Activated CD4-positive, alpha-beta T cell treated with anti-CD3 and anti-CD28 coated beads for 1 hour (primary cell): ENCODE measurements at places on chromosomes 5 and 9.

- no peak for DNase-seq
Observed at GRCh38 chr9:74662674-74663073, 165.5 kb downstream of the RORB start.

DNA sequence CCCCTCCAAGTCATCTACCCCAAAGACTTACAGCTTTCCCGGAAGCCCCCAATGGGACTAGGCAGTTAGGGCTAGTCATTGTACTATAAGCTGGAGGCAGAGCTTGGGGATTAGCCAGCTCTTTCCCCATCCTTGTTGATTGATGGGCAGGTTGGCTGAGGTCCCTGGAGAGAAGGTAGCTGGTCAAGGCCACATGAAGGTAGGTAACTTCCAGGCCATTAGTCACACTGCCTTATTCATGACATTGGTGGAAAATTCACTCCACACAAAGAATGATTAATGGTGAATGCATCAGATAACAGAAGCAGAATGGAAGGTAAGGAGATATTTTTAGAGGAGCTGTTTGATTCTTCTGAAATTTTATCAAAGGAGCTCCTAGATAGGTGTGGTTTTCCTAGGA is 49.5 kb upstream of the TGFBR1 start:
- DNase-seq: no peak

- no peak for DNase-seq
Observed at GRCh38 chr9:92661743-92662142, 8.2 kb downstream of the IPPK start.

DNA sequence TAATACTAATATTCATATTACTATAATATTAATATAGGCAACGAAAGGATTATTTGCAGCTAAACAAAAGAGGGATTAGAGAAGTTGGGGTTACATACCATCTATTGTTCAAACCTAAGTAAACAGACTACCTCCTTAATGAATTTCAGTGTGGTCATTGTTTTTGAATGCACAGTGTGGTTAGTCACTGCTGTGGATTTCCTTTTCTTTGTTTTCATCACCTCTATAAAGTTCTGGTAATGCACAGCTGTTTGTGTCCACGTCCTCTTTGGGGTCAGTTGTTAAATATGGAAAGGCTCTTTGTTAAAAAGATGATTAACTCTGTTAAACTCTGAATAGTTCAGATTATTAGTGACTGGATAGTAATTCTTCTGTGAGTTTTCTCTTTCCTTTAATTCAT is 233.6 kb downstream of the MAST4 start:
- no peak for DNase-seq

- no peak for DNase-seq
Observed at GRCh38 chr5:148859703-148860102, 33.3 kb downstream of the ADRB2 start.

DNA sequence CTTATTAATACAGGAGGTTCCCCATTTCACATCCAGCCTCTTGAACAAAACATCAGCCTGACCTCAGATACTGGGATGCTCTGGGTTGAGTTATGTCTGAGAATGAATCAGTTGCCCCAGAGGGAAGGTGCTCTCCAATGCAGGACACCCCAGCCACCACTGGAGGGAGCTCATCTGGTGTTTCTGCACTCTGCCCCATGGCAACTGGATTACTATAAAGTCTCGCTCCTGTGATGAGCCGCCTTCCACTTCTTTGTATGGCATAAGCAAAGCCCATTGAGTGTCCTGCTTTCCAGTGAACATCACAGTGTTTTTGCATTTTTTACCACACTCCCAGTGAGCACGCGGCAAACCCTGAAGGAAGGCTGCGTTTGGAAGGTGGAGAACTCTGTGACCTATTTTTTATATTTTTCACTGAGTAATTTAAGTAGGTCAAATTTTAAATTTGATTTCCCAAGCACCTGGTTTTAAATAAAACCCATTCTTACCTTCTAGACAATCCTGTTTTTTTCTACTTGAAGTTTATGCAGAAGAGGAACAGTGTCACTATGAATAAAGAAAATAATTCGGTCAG is 176.9 kb upstream of the WWC1 start:
- no peak for DNase-seq

GRCh38 chr5:125560476-125561225 is 814.2 kb upstream of the ZNF608 start:
- no peak for DNase-seq

DNA sequence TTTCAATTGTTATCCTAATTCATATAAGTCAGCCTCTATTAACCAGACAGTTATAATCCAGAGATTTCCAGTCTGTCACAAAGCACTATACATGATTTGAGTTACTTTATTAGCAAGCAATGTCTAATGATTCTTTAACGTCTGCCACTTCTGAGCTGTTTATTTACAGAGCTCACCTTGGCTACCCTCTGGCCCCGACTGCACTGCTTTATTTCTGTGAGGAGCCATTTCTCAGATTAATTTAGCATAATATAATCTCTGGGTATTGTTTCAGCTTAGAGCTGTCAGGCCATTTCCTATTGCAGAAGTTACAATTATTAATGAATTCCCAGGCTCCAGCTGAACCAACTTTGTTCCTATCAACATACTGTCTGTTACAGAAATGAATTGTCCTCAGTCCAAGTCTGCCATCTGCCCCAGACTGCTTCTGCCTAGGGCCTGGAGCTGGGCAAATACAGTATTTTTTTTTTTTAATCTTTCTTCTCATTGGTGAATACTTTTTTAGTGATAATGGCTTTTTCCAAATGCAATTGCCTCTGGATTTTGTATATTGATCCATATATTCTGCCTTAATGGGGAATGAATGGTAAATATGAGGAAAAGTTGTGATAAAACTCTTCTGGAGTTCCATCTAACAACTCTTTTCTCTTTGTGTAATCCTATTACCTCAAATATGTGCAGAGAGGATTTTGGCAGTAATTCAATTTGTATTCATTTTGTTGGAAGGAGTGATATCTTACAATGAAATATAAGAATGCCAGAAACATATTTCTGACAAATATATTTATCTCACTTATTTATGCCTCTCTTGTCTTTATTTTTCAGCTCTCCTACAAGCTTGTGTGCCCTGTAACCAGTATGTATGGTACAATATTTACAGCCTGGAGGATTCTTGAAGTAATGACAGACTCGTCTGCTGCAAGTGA is 104.7 kb downstream of the FOCAD start:
- no peak for DNase-seq

DNA sequence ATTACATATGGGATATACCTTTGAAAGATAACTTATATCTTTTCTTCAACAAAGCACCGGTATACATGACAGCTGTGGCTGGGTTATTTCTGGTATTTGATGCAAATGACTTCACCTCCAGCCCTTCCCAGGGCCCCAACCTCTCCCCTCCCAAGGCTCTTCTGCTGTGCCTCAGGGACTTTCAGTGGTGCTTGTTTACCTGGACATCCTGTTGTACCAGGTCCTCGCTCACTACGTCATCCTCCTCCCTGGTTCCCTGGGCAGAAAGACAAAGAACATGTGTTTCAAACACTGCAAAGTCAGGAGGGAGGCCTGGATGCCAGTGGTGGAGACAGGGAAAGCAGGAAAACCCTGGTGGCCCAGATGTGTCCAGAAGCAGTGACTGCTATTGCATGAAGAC is 23.4 kb downstream of the ANXA6 start:
- no peak for DNase-seq

- DNase-seq: no peak
Observed at GRCh38 chr9:68978066-68978465, 35.8 kb downstream of the PRKACG start.
